CD8-positive, alpha-beta memory T cell (primary cell): ENCODE measurements at places on chromosomes 1 and 21. TPM values are rescaled to one million over a fixed set of nuclear protein-coding genes. Genes with fewer than 3 reads are reported as not detected.

Gene RAD54L
- 53.7 TPM for total RNA-seq

Gene LCE3D
- total RNA-seq, result not detected

Gene CYP2J2
- total RNA-seq, result 0.42 TPM

Gene KCNN3
- 0.18 TPM for total RNA-seq

Gene HTR6
- total RNA-seq, result not detected

Gene ARHGEF16
- total RNA-seq, result not detected

Gene SLFNL1
- 0.09 TPM for total RNA-seq
